ENCODE measurements at places on chromosomes 13 and 19.

DNA sequence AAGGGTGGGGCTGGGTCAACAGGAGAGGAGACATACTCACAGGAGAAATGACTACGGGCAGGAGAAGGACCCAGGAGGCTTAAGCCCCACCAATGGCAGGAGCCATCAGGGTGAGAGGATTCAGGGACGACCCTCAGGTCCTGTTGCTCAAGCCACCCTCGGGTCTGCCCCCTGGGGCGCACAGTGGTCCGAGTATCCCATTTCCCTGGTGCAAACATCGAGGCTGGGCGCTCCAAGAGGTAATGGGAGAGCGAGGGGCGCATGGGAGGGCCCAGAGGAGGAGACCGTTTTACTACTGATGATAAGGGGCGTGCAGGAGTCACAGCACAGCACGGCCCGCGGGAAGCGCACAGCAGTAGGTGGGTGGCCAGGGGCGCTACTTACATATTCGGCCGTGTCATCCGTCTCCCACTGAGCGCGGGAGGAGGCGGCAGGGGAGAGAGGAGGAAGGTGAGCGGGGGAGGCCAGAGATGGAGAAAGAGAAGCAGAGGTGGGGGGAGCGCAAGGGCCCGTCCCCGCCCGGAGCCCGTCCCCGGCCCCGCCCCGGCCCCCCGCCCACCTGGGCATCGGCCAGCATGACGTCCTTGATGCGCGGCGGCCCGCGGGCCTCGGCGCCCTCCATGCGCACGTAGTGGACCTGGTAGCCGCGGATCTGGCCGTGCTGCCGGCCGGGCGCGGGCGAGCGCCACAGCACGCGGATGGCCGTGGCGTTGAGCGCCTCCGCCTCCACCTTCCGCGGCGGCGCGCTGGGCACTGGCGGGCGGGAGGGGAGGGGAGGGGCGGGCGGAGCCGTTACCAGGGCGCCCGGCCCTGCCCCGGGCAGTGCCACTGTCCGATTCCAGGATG, 111.5 kb downstream of the PTPRS start:
- DNase-seq = no peak

- no peak for DNase-seq
Observed at GRCh38 chr19:57047743-57048142, 72.0 kb upstream of the USP29 start.

- no peak for DNase-seq
Observed at GRCh38 chr13:68025604-68026003, 795.5 kb upstream of the PCDH9 start.

GRCh38 chr19:16021796-16022195, 54.5 kb upstream of the TPM4 start:
- DNase-seq = no peak

GRCh38 chr13:93818345-93818744, 591.7 kb downstream of the GPC6 start:
- no peak for DNase-seq

DNA sequence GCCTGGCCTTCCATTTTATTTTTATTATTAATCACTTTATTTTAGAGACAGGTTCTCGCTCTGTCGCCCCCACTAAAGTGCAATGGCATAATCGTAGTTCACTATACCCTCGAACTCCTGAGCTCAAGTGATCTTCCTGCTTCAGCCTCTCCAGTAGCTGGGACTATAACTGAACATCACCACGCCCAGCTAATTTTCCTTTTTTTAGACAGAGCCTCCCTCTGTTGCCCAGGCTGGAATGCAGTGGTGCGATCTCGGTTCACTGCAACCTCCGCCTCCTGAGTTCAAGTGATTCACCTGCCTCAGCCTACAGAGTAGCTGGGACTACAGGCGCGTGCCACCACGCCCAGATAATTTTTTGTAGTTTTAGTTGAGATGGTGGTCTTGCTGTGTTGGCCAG, 6.7 kb upstream of the PAN3 start:
- DNase-seq = no peak

DNA sequence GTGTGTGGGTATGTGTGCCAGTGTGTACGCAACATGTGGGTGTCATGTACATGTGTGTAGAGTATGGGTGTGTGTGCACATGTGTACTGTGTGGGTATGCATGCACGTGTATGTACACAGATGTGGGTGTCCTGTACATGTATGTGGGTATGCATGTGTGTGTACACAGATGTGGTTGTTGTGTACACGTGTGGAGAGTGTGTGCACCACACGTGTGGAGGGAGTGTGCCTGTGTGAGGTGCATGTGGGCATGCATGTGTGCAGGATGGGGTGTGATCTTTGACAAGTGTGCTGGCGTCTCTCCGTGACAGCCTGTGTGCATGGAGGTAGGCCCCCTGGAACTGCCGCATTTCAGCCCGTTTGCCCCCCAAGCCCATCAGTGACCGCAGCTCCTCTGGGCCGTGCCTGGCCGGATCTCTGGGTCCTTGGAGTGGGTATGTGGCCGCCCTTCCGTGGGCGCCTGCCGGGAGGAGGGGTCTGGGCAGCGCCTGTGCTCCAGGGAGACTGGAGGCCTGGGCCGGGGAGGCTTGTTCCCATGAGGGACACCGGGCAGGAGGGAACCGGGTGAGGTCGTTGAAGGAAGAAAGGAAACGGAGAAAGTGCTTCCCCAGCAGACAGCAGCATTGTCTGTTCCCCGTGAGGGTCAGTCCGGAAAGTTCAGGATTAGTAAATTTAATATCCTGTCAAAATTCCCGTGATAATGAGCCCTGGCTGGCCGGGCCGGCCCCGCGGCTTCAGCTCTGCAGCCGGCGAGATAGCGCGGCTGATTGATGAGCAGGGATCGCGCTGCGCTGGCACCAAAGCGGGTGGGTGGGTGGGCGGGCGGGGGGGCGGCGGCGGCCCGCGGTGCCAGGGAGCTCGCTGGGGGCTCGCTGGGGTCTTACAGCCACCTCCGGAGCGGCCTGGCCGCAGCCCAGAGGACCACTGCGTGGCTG, 91.1 kb upstream of the SOX1 start:
- DNase-seq = no peak

- no peak for DNase-seq
Observed at GRCh38 chr13:79604752-79605151, 123.8 kb downstream of the NDFIP2 start.

GRCh38 chr13:45464141-45464686, 525 bp upstream of the COG3 start:
- no peak for DNase-seq

DNA sequence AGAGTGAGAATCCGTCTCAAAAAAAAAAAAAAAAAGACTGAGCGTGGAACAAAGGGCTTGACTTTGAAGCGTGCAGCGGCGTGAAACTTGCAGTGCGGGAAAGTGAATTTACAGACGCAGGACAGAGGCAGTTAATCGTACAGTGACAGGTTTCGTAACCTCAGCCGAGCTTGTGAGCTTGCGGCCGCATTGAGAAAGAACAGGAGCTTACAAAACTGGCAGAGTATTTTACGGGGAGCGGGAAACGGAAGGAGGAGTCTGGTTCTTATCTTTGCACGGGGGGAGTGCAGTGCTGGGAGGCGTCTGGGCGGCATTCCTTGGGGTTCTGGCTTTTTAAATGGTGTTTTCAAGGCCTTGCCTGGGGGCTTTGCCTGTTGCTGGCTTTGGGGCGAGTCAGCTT, 6.0 kb upstream of the BSG start:
- DNase-seq = no peak

DNA sequence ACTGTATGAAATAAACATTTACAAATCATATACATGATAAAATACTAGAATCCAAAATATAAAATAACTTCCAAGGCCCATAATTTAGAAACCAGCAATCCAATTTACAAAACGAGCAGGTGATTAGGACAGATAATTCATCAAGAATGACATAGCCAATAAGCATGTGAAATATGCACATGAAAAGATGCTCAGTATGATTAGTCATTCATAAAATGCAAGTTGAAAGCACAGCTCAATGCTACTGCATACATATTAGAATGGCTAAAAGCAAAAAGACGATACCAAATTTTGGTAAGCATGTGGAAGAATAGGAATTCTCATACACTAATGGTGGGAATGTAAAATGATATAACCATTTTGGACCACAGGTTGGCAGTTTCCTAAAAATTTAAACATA, 837.2 kb upstream of the MIR17HG start:
- no peak for DNase-seq

GRCh38 chr19:44260343-44260681, 626 bp downstream of the ZNF233 start:
- no peak for DNase-seq

- DNase-seq = no peak
Observed at GRCh38 chr13:40363653-40364052, 302.8 kb downstream of the FOXO1 start.

- no peak for DNase-seq
Observed at GRCh38 chr13:33554919-33555791, 262.8 kb upstream of the RFC3 start.

- DNase-seq = no peak
Observed at GRCh38 chr13:79405501-79405830, 589 bp downstream of the RBM26 start.

DNA sequence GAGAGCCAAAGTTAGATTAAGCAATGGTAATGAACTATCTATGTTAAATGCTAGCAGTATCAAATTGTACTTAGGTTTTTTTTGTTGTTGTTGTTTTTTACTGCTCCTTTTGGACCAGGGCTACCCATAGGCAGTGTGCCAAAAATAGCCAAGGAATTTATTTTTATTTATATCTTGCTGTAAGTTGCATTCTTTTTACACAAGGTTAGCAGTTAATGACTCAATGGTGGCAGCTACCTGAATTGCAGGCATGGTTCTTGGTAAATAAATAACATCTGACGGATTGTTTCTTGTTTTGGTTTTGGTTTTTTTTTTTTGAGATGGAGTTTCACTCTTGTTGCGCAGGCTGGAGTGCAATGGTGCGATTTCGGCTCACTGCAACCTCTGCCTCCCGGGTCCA, 194.8 kb upstream of the TSC22D1 start:
- DNase-seq = no peak

- DNase-seq = no peak
Observed at GRCh38 chr13:47258384-47258783, 361.5 kb upstream of the HTR2A start.

GRCh38 chr13:102947745-102948405, 102.0 kb downstream of the ERCC5 start:
- no peak for DNase-seq

DNA sequence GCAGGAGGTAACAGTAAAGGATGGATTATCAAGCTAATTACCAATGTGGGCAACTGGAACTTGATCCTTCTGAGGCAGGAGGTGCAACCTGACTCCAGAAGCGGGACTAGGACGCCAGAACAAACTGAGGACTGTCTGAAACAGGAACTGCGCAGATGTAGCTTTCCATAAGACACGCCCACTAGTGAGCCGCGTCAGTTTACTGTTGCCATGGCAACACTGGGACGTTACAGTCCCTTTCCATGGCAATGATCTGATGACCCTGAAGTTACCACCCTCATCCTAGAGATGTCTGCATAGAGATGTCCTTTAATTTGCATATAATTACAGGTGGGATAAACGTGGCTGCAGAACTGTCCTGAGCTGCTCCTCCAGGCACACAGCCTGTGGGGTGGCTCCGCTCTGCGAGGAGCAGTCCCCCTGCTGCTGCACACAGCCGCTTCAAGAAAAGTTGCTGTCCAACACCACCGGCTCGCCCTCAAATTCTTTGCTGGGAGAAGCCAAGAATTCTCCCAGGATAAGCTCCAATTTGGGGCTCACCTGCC, 816.6 kb downstream of the UQCRFS1 start:
- DNase-seq = no peak
